Hematopoietic multipotent progenitor cell treated with erythropoietin and hydrocortisone succinate and interleukin-3 and kit ligand, for 4 days (in vitro differentiated cells): ENCODE measurements at places on chromosomes 11 and 22.

DNA sequence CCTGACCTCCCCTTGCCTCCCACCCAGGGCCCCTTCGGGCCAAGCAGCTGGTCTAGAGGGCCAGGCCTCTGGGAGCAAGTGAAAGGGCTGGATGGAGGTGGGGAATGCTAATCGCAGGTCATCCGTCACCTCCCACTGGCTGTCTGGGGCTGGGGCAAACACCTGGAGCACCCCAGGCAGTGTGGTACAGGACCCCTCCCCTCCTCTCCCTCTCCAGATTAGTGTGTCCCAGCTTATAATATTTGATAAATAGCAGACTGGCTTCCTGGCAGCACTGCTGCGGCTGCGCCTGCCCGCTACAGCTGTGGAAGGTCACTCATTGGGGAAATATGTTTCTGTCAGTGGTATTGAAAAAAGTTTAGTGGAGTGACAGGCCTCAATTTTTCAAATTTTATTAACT lies 90.7 kb upstream of the PHOX2A start:
- DNase-seq, result no peak

DNA sequence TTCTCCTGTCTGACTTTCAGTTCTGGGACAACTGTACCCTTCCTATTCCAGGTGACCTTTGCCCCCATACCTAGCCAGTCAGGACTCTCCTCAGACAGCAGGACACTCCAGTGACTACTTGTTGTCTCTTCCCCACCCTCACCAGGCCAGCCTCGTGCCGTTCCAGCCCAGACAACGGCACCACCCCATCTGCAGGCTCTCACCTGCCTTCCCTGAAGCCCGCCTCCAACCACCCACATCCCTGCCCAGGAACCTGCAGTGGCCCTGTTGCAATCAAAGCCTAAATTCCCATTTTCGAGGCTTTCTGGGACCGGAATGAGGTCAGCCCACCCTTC lies 3.7 kb downstream of the IL2RB start:
- no peak for DNase-seq

DNA sequence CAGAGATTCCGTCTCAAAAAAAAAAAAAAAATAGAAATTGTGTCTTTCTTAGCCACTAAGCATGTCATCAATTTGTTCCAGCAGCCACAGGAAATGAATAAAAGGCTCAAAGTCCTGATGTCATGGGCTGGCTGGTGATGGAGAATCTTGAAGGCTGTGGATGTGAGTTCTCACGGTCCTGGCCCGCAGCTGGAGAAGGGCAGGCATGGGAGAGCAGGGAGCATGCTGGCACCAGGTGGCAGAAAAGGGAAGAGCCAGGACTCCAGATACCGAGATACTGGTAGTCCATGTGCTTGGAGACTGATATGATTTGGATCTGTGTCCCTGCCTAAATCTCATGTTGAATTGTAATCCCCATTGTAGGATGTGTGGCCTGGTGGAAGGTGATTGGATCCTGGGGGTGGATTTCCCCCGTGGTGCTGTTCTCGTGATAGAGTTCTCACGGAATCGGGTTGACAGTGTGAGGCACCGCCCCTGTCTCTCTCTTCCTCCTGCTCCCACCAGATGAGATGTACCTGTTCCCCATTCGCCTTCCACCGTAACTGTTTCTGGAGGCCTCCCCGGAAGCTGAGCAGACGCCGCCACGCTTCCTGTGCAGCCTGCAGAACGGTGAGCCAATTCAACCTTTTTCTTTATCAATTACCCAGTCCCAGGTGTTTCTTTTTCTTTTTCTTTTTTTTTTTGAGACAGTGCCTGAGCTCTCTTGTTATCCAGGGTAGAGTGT lies 18.1 kb downstream of the MRGPRD start:
- no peak for DNase-seq

- peak; percentile 90 for DNase-seq
These were observed at the start of gene PICK1 for GRCh38 chr22:38056969-38057891. Gene PICK1 (plus strand): TSS chr22:38057404. CDS start chr22:38057810, 406 bp downstream.

GRCh38 chr11:104291646-104292045 lies 127.7 kb upstream of the PDGFD start:
- DNase-seq, result no peak

DNA sequence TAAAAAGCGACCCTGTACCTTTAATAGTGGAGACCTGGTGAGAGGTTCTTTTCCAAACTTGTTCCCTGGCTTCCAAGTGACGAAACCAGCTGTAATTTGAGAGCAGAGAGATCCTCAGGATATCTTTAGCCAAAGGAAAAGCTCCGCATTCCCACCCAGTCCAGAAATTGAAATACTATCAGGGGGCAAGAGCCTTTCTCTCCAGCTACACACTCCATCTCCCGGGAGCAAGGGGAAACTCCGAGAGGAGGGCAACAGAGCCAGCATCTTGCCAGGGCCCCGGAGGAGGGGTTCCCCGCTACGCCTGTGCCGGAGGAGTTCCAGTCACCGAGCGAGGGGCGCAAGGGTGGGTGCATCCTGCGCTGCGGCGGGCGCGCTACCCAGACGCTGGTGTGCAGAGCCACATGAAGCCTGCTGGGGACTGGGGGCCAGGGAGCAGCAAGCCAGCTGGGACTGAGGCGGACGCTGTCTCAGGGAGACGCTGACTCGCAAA lies at the start of gene FIBIN:
Gene FIBIN, plus strand, starts transcription at position 148 of the 493 bp plus-strand sequence. CDS start 415 bp downstream, outside the sequence.
- DNase-seq, result no peak

DNA sequence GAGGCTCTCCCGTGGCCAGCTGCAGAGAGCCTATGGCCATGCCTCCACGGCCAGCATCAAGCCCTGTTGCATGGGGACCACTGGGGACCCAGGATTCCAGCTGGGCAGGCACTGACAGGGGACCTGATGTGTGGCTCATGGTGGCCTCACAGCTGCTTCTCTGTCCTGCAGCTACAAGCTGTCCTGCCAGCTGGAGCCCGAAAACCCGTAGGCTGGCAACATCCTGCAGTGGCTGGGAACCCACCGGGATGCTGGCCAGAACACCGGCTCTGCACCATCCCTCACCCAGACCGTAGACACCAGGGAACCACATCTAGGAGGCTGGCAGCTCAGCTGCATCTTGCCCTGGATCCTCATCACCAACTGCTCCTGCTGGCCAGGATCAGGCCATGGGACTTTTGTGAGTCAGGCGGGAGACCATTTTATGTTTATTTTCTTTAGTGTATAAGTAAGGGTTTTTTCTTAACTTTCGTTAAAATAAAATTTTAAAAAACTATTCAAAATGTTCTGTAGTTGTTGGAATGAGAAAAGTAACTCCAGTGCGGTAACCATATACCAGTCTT lies 7.9 kb downstream of the RGL4 start:
- no peak for DNase-seq

DNA sequence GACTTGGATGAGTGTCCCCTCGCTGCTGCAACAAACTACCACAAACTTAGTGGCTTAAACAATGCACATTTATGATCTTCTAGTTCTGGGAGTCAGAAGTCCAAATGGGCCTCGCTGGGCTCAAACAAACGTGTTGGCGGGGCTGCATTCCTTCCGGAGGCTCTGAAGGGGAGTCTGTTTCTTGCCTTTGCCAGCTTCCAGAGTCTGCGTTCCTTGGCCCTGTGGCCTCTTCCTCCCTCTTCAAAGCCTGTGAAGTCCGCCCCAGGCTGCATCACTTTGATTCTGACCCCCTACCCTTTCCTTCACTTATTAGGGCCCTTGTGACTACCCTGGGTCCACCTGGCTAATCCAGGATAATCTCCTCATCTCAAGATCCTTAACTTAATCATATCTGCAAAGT lies 80.3 kb upstream of the NECTIN1 start:
- DNase-seq, result no peak

DNA sequence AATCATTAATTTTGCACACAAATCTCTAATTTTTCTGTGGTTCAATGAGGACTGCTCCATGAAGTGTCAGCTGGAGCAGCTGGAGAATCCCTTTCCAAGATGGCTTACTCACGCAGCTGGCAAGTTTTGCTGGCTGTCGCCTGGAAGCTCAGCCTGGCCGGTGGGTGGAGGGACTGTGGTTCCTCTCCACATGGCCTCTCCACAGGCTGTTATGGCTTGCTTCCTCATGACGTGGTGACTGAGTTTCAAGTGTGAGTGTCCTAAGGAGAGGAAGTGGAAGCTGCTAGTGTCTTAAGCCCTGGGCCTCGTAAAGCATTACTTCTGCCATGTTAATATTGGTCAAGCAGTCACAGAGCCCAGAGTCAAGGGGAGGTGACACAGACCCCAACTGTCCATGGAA lies 14.0 kb upstream of the NRIP3 start:
- DNase-seq, result peak; percentile 53

- no peak for DNase-seq
These were observed 304.9 kb downstream of the BRD1 start for GRCh38 chr22:49522582-49523373.

- DNase-seq, result no peak
These were observed 1170.0 kb upstream of the CNTN5 start for GRCh38 chr11:97850701-97851100.

- no peak for DNase-seq
These were observed 75.6 kb downstream of the BRD1 start for GRCh38 chr22:49751966-49752597.

DNA sequence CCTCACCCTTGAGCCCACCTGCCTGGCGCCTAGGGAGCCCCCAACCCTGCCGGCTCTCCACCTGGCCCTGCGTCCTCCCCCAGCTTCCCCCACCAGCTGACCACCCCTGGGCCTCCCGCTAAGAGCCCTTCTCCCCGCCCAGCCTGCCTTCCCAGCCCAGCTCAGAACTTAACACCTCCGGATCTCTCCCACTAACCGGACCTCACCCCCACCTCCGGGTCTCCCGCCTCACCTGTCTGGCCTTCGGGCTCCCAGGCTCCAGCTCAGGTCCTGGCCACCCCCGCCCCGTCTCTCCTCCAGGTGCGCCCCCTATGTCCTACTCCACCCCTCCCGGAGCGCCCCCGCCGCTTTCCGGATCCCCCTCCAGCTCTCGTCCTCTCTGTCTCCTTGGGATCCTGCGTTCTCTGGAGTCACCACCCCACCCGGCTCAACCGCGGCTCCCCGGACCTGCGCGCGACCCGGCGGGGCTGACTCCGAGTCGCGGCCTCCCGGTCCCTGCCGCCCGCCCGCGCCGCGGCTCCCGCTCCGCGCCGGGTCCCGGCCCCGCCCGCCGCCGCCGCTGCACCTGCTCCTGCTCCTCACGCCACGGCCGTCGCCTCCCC lies at the start of gene KCNJ11:
Gene KCNJ11, minus strand, starts transcription at position 51 of the 602 bp plus-strand sequence. CDS start 568 bp downstream, outside the sequence.
- no peak for DNase-seq

GRCh38 chr11:108933630-108934029 lies 268.8 kb downstream of the DDX10 start:
- peak; percentile 56 for DNase-seq

DNA sequence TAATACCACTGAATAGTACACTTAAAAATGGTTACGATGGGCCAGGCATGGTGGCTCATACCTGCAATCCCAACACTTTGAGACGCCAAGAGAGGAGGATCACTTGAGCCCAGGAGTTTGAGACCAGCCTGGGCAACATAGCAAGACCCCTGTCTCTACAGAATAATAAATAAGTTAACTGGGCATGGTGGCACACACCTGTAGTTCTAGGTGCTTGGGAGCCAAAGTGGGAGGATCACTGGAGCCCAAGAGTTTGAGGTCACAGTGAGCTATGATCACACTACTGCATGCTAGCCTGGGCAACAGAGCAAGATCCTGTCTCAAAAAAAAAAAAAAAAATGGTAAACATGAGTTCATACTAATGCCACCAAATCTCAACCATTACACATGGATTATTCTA lies 61.3 kb downstream of the CD6 start:
- DNase-seq, result no peak

DNA sequence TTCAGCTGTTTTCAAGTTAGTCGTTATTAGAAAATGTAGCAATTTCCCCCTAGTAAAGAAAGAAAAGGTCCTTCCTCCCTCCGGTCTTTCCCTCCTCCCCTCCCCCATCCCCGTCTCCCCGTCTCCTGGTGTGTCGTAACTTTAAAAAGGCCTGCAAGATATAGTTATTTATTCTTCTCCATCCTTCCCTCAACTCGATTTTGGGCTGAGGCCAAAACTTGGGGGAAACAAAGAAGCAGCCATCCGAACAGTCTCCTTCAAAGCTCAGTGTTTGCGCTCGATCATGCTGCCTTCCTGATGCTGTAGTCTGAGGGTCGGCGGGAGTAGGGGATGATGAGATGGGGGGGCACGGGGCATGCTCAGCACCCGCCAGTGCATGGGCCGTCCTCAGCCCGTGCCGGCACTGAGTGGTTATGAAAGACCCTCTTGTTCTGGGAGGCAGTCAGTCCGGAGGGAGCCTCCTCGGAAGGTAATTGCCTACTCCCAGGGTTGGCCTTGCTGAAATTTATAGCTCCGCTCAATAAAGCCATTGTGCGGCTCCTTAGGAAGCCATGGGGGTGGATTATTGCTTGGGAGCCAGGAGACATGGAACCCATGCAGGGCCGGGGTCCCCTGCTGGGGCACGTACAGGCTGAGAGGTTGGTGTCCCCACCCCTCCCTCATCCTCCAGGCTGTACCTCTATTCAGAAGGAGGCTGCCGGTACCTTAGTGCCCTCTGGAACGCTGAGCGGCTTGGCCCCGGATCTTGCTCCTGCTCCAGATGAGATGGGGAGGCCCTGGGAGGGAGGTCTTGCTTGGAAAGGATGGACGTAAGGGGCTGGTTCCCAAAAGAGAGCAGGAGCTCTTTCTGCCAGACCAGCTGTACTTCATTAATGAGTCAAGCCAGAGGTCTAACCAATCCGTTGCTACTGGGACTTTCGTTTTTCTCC lies 212.7 kb upstream of the CADM1 start:
- DNase-seq, result peak; percentile 20

DNA sequence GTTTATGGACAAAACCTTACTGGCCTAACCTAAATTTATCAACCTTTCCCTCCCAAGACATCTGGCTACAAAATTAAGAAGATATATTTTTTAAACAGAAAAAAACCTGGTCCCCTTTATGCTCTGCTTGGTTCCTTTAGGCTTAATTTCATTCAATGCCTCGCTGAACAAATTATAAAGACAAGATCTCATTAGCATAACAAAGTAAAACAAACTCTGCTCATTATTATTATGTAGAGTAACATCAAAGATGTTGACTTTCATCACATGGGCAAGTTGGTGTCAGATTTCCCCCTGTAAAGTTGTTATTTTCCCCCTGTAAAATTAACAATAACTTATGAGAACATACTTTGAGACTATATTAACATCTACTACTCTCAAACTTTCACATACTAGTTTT lies 11.0 kb downstream of the RRAS2 start:
- no peak for DNase-seq
